ENCODE measurements at places on chromosomes 16 and 17.

GRCh38 chr17:42214156-42214555 is 19.9 kb upstream of the GHDC start:
- no peak for DNase-seq

- DNase-seq = no peak
Observed at GRCh38 chr17:41434005-41434404, 6.8 kb downstream of the KRT38 start.

- no peak for DNase-seq
Observed at GRCh38 chr17:75763613-75764416, 1.2 kb downstream of the GALK1 start.

DNA sequence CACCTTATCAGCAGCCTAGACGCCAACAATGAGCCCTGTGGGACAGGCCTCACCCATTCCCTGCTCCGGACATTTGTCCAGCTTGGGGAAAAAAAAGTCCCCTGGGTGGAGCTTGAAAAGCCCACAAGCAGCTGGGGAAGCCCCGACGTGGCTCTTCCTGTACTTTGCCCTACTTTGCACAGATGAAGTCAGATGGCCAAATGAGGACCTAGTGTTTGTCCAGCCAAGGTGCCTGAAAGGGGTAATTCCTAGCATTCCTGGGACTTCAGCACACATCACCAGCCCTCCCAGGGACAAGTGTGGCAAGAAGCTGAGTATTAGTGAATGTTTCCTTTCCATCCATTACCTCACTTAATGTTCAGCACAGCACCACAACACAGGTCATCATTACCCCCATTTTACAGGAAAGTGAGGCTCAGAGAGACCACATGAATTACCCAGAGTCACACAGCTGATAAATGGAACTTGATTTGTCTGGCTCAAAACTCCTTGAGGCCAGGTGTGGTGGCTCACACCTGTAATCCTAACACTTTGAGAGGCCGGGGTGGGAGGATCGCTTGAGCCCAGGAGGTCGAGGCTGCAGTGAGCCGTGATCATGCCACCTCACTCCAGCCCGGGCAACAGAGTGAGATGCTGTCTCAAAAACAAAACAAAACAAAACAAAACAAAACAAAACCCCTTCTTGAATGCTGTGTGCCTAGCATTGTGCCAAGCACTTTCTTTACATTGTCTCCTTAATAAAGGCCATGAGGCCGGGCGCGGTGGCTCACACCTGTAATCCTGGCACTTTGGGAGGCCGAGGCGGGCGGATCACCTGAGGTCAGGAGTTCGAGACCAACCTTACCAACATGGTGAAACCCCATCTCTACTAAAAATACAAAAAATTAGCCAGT is 19.9 kb upstream of the PLLP start:
- no peak for DNase-seq

- no peak for DNase-seq
Observed at GRCh38 chr17:1473170-1473569, 17.1 kb upstream of the CRK start.

GRCh38 chr16:22728167-22728836 is 85.7 kb upstream of the HS3ST2 start:
- DNase-seq = no peak

DNA sequence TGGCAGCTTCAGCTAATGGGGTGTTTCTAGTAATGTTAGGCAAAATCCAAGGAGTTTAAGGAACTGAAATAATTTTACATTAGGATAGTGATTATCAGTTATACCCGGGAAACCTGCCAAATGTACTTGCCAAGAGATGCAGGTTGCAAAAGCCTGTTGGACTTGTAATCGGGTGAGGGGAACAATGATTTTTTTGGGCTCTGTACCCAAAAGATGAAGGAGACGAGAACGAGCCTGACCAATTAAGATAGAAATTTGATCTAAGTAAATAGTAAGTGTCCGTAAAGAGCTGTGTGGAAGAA is 56.3 kb upstream of the ARL4D start:
- no peak for DNase-seq

DNA sequence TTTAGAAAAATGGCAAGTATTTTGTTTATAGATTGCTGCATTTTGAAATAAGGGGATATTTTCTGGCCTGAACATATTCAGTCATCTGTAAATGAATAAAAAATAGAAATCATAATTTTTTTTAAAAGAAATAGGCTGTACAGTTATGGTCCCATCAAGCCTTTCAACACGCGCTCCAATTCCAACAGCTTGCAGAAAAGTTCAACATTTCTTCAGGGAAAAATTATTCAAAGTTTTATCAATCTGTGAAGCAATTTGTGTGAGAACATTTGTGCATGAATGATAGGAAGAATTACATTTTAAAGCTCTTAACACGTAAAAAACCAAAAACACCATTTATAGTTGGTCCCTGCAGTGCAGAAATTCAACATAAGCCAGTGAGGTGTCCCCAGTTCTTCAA is 50.7 kb upstream of the SLC25A19 start:
- no peak for DNase-seq

DNA sequence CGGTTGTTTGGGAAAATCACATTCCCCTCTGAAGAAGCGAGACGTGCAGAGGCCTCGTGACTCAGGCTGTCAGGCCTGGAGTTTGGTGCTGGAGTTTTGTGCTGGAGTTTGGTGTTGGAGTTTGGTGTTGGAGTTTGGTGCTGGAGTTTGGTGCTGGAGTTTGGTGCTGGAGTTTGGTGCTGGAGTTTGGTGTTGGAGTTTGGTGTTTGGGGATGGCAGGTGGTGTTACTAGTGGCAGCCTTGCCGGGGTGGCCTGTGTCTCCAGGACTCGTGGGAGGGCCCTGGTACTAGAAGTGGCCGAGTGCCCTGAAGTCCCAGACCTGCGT is 12.6 kb downstream of the TBC1D24 start:
- DNase-seq = no peak

GRCh38 chr17:78925234-78925633 is at the start of gene TIMP2:
Gene TIMP2, minus strand, starts transcription at chr17:78925387. Its CDS starts 299 bp downstream, at chr17:78925088.
- peak; percentile 75 for DNase-seq

- DNase-seq = no peak
Observed at GRCh38 chr17:3903051-3903825, 10.4 kb upstream of the CAMKK1 start.

GRCh38 chr17:7867881-7868329 is 10.1 kb downstream of the CYB5D1 start:
- DNase-seq = no peak

DNA sequence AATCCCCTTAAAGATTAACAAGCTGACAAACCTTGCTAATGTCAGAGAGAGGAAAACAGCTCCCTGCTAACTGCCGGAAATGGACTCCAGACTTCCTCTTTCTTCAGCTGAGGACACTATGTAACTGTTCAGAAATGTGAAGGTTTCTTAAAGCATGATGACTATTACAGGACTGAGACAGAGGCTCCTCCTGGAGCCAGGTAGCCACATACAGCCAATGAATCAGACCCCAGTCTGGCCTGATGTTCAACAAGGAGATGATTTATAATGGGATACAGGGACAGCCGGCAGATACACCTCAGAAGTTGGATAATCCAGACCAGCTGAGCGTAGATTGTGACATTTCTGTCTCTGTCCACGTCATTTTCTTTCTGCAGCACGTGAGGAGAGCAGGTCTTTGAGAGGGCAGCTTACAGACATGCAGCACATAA is 216.2 kb downstream of the HS3ST3A1 start:
- DNase-seq = no peak

GRCh38 chr16:1590930-1591705 is 20.8 kb downstream of the IFT140 start:
- DNase-seq = no peak

- no peak for DNase-seq
Observed at GRCh38 chr16:55434000-55434399, 45.0 kb upstream of the MMP2 start.

- DNase-seq = peak; percentile 27
Observed at GRCh38 chr17:47704116-47704515, 10.2 kb downstream of the TBKBP1 start.

DNA sequence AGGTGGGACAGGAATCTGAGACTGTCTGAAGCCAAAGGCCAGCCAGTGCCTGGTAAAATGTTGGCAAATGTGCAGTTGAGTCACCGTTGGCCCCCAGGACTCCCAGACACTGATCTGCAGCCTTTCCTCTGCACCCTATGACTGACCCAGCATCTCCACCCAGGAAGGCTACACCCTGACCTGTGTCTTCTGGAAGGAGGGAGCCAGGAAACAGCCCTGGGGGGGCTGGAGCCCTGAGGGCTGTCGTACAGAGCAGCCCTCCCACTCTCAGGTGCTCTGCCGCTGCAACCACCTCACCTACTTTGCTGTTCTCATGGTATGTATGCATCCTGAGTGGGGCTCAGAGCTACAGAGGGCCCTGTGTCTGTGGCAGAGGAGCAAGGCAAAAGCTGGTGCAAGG is 24.0 kb downstream of the ADGRG5 start:
- DNase-seq = no peak

DNA sequence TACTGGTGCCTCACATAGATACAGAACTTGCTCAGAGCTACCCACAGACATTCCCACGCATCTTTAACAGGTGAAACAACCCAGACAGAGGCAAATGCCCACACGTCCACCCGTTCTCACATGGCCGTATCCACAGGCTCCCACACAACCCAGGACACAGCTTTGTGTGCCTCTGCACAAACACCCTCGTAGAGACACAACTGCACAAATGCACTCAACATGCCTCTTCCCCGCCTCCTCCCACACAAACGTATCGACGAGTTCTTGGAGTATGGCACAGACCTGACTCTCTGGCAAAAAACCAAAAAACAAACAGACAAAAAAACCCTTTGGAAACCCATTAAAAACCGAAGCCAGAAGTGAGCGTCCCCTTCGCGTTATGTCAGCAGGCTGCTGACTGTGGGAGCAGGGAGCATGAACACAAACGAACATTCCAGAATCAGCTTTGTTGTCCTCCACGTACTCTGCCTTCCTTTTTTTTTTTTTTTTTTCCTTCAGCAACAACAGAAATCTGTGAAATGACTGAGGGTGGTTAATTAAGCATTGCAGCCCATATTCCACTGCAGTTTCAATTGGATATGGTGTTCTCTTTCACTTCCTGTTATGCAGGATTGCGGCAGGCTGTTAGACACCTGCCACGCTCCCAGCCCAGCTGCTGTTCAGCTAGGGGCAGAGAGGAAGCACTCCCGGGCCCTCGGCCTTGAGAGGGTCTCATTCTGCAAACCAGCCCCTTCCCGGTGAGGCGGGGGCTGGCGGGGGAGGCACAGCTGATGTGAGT is 313.7 kb downstream of the MAF start:
- DNase-seq = peak; percentile 26

GRCh38 chr17:19408346-19408710 is 2.7 kb upstream of the RNF112 start:
- no peak for DNase-seq

DNA sequence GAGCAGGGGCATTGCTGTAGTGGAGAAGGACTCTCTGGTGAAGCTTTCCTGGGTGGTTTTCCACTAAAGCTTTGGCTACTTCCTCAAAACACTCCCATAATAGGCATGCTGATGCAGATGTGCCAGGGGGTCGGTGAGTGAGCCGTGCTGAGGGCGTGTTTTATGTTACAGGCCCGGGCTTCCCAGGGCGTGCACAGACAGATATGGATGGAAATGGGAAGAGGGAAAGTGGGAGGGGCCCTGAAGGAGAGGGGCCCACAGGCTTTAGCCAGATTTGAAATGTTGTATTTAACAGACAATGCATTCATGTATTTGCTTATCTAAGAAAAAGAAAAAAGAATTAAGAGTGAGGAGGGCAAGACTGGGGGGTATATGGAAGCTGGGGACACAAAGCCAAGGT is 56.3 kb downstream of the IL21R start:
- DNase-seq = peak; percentile 15

DNA sequence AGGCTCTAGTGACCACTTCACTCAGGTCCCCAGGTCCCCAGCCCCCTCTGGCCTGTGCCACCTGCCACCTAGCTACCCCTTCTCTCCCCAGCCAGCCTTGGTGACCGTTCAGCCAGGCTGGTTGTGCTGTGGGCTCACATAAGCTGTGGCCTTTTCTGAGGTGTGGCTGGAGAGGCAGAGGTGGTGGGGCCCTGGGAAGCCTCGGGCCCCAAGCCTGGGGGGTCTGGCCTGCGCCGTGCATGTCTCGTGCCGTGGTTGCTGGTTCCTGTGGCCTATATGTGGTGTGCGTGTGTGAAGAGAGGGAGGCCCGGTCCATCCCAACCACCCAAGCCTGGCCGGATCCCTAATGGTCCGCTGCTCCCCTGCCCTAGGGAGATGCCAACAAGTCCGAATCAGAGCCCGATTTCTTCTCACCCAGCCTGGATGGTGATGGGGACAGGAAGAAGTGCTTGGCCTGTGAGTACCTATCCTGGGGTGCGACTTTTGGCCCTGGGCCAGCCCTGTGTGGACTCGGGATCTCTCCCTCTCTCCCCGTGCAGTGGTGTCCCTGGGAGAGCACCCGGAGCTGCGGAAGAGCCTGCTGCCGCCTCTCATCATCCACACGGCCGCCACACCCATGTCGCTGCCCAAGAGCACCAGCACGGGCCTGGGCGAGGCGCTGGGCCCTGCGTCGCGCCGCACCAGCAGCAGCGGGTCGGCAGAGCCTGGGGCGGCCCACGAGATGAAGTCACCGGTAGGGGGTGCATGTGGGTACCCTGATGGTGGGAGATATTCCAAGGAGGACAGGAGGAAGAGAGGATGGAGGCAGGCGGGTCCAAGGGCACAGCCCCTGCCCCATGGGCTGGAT is 35.9 kb downstream of the CACNA1G start:
- no peak for DNase-seq

- DNase-seq = peak; percentile 99
Observed at GRCh38 chr16:89246903-89247733, 29.6 kb downstream of the ZNF778 start.

DNA sequence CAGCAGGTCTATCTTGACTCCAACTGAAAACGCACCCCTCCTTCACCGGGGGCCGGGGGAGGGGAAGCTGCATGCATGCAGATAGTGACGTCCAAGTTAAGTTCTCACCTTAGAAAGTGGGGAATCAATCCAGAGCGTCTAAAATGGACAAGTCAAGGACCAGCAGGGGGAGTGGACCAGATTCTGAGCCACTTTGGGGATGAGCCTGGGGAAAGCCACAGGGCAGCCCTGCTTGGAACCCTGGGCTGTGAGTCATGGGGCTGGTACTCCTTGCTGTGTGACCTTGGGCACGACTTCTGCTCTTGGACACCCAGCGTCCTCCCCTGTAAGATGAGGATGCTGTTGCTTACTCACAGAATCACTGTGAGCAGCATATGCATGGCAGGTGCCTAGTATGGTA is 9.1 kb downstream of the TNFRSF13B start:
- no peak for DNase-seq

DNA sequence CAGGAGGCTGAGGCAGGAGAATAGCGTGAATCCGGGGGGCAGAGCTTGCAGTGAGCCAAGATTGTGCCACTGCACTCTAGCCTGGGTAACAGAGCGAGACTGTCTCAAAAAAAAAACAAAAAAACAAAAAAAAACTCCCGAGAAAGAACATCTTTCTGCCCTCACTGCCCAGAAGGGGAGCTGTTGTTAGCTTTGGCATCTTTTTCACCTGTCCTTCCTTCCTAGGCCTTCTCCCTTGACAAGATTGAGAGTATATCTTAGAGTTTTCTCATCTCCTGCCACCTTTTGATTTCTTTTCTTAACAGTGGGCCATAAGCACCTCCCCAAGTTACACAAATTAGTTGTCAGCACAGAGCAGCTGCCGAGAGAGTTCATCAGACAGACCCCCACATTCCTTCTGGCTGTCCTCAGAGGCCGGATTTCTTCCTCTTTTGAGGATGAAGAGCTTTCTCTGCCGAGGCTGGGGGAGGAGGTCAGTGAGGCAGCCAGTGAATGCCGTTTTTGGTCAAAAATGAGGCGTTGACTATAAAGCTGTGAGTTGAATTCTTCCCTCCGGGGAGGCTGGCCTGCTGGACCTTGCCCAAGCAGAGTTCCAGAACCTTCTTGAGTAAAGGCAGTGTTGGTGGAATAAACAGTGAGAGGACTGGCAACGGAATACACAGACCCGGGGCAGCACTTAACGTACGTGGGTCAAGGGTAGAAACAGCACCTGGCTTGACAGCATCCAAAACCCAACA is 127.0 kb downstream of the ABCC6 start:
- DNase-seq = no peak
